ENCODE measurements at places on chromosomes 1 and 21.

DNA sequence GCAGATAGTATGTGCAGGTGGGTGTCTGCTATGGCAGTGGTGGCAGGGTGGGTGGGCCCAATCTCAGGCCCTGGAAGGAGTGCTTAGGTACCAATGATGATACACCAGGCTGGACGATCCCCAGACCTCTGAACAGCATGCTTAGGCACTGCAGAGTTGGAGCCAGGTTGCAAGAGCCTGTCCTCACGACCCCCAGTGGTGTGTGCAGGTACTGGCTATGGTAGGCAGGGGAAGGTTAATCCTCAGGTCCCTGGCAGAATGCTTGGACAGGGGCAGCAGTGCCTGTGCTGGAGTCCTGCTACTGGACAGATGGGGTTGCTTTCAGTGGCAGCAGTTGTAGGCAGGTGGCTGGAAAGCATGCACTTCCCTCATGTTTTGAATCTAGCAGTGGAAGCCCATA is 100.5 kb upstream of the NEK7 start:
- DNase-seq, result no peak

- no peak for DNase-seq
These were observed 253.8 kb downstream of the DYRK1A start for GRCh38 chr21:37620401-37620800.

- no peak for DNase-seq
These were observed 130.3 kb upstream of the C21orf91 start for GRCh38 chr21:17949421-17949820.

- DNase-seq, result no peak
These were observed 14.1 kb upstream of the CREG1 start for GRCh38 chr1:167567663-167568062.

DNA sequence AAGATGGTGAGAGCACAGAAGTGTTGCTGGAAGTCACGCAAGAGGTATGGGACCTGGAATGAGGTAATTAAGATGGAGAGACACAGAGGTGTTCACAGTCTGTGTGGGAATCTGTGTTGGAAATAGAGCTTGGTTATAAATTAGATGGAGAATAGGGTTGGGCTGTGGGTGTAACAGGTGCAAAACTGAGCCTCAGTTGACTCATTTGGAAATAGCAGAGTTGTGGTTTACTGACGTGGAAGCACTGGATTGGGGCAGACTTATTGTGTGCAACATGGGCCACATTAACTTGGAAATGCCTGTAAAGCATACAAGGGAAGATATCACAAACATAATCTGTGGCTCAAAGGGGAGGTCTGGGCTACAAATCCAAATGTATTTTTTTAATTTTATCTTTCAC is 13.0 kb downstream of the CAMSAP2 start:
- no peak for DNase-seq

DNA sequence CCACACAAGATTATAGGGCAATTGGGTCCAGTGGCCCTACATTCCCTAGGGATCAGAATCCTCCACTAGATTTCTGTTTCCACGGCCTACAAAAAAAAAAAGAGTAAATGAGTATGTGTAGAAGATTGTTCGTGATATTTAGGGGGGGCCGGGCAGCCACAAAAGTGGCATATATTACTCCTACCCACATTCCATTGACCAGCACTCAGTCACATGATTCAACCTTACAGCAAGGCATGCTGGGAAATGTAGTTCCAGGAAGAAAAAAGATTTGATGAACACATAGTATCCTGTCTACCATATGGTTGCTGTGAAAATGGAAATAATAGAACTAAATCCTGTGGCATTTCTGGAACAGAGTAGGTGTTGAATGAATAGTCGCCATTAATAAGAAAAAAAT is 43.4 kb upstream of the GJB5 start:
- DNase-seq, result no peak

DNA sequence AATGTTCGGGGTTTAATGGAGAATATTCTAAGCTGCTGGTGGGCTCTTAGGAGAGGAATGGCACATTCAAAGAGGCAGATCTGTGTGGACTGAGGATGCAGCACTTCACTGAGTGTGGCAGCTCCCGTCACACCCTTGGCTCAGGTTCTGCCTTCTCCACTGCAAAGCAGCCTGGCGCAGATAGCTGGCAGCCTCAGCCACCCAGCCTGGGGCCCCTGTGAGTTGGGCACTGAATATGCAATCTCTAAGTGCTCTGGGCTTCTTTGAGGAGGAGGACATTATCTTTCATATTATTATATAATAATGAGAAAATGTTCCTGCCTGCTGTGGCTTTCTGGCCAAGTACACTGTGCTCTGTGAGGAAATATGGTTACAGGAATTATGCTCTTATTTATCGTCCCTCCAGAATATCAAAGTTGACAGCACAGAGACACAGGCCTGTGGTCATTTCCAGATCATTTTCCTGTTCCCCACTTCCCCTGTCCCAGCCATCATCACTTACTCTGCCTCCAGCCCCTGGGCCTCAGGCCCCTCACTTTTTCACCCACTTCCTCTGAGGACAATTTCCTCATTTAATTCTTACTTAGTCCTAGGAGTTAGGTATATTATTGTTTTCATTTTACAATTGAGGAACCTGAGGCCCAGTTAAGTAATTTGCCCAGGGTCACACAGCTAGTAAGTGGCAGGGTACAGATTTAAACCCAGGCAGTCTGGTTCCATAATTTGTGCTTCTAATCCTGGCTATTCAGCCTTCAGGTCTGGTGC is 53.6 kb downstream of the MAB21L3 start:
- no peak for DNase-seq

- DNase-seq, result no peak
These were observed 94.5 kb downstream of the ROR1 start for GRCh38 chr1:63868268-63868781.

DNA sequence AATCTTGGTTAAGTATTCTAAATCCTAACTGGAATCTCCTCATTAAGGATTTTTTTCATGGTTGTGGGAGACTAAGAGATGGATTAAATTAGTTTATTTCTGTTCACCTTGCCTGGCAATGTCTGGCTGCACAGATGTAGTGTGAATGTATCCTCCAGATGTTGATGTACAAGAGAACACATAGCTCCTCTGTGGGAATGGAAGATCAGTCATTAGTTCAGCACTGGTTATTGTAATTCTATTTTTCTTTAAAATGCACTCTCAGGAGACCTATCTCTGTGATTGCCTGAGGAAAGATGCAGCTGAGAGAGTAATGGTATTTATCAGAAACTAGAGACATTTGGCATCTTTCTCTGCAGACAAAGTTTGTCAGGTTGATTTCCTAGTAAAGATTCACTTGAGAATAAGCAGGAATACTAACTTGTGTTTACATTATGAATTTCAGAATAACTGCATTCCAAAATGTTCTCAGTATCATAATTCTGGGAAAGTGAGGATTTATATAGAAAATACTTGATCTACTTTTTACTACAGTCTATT is 178.6 kb downstream of the GIPC2 start:
- no peak for DNase-seq

DNA sequence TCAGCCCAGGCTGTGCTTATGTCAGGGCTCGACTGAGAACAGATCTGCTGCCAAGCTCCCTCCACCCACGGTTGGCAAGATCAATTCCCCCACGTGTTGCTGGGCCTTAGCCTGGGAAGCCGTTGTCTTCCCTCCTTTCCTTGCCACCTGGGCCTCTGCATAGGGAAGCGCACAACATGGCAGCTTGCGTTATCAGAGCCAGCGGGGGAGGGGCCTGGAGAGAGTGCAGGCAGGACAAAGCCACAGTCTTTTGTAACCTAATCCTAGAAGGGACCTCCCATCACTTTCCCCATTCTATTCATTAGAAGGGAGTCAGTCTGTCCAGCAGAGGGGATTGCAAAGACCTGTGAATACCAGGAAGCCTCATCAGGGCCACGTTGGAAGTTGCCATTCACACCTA is 17.0 kb upstream of the IGSF21 start:
- no peak for DNase-seq

DNA sequence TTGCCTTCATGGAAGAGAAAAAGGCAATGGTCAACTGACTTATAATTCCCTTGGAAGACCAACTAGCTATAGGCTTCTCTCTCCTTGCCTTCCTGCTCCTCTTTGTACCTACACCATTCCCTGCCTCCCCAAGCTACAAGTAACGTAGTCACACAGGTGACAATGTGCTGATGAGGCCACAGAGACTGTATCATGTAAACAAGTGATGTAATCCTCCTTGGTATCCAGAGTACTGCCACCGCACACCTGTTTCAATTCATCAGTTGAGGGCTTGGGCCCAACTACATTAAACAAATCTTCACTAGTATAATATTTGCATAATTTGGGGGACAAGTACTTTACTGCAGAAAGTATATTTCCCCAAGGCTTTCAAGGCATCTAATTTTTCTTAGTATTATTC is 76.4 kb upstream of the SCYL3 start:
- DNase-seq, result no peak

GRCh38 chr1:147892731-147893214 is 9.8 kb upstream of the GJA8 start:
- no peak for DNase-seq

DNA sequence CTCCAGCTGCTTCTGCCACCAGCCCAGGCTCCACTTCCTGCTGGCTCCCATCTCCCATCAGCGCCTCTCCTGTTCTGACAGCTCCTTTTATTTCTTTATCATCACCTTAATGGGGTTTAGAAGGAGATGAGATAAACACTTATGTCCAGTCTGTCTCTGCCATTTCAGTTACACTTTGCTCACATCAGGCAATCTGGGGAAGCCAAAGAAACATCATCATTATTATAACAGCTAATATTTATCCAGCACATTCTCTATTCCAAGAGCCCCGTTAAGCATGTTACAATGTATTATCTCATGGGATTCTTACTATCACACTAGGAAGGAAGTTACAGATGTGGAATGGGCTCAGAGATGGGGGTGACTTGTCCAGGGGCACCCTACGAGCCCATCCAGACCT is 31.2 kb downstream of the DMRTB1 start:
- DNase-seq, result no peak

DNA sequence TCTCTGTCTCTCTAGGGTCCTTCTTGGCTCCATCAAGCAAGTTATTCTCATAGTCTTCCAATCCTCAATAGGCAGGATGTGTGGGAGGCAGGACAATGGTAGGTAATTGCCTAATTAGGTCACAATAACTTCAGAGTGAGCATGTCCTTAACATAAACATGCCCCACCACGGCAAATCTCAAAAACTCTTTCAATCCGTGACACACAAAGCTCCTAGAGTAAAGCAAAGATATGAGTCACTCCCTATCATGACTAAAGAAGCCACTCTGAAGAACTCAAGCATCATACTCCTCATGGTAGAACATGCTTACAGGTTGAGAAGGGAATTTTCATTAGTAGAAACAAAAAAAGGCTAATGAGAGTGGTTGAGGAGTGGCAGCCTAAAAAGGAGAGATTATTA is 4.9 kb downstream of the HAO2 start:
- DNase-seq, result no peak

DNA sequence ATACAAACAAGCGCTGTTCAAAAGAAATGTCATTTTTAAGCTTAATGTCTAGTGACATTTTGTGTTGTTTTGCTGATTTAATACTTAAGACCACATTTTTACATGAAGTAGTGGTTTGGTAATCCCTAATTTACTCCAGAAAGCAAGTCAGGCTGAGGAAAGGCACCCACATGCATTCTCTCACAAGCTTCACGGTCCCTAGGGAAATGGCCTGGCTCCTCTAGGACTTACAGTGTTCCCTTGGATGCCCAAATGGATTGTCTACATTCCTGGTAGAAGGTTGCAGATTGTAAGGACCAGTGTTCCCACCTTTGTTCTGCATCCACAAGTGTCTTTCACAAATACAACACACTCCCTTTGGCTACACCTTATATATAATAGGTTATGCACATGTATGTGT is 9.5 kb downstream of the GPSM2 start:
- DNase-seq, result no peak

DNA sequence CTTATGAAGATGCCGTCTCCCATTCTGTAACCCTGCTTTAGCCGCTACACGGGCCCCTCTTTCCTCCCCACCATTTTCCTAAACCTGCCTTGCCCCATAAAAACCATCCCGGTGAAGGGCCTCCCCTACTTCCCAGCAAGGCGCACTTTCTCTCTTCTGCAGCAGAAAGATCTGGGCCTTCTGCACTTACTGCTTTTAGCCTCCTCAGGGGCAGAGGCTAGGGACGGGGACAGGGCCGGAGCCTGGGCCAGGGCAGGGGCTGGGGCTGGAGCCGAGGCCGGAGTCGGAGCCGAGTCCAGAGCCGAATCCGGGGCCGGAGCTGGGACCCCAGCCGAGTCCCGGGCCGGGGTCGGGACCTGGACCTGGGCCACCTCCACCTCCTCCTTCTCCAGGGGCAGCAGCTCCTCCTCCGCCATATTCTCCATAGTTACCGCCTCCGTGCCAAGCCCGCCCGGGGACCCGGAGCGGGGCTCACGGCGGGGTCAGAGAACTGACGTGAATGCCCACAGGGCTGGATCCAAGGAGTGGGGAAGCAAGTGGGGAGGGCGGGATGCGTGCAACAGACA is 382 bp downstream of the TRMT1L start:
- no peak for DNase-seq

DNA sequence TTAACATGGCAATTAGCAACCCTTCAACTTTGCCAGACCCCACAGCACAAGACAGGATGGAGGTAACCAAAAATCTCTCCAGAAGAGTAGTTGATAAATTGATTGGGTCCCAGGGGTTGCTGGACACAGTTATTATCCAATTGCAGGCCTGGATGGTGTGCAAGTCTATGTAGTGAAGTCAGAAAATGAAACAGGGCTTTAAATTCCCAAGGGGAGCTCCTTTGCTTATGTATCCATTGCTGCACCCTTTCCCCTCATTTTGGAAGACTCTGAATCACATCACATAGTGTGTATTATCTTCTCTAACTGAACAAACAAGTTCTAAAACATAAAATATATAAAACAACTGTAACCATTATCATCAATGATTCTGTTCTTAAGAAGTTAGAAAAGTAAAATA is 550.2 kb downstream of the LMO4 start:
- DNase-seq, result no peak

GRCh38 chr1:228478912-228479711 is 8.1 kb upstream of the RNF187 start:
- no peak for DNase-seq

- no peak for DNase-seq
These were observed 65.2 kb downstream of the AGPAT3 start for GRCh38 chr21:43930074-43930847.

GRCh38 chr1:208101661-208102431 is 142.3 kb downstream of the PLXNA2 start:
- DNase-seq, result no peak

- DNase-seq, result no peak
These were observed 150.8 kb downstream of the COP1 start for GRCh38 chr1:176056312-176056711.

DNA sequence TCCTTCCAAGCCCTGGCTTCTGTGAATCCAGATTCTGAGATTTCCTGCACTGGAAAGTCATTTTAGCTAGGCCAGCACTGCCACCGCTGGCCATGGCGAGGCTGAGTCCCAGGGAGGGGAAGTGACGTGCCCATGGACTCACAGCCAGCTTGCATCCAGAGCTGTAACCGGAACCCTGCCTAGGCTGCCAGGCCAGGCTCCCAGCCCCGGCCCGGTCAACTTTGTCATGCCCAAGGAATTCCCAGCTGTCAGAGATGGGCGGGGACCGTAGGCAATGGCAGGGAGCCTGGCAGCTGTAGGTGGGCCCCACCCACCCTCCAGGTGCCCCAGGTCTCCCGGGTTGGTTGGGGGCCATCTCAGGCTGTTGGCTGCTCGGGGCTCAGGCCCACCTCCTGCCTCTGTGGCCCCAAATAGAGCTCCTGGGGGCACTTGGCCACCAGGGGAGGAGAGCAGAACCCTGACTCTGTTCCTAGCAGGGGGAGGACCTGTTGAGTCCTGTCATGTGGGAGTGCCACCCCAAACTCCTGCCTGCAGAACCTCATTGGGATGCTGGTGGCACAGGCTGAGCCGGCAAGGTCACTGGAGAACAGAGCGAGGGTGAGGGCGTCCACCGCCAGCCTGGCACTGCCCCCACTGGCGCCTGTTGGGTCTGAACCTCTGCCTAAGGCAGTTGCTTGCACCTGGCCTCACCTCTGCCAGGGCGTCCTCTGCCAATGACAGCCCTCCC is 57.8 kb downstream of the FOXO6 start:
- no peak for DNase-seq
